ENCODE measurements at places on chromosomes 2 and 18.

GRCh38 chr2:175560521-175561169 is 379.1 kb upstream of the ATP5MC3 start:
- no peak for DNase-seq

- DNase-seq = no peak
Measured at GRCh38 chr2:234464291-234464645, 32.6 kb downstream of the ARL4C start.

DNA sequence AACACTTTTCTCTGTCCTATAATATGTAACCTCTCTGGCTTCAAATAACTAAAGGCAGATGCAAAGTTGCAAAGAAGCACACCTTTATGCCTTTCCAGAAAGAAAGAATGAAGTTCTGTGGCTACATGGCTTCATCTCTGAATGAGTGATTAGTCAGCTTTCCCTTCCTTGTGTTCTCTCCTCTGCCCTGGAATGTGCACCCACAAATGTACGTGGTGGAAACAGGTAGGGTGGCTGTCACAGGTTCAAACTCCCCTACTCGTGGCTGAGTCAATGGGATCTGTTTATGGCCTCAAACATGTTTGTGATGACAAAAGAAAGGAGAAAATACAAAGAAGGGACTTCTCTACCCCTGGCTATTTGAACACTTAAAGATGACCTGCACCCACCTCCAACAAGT is 55.5 kb upstream of the ACVR2A start:
- no peak for DNase-seq

DNA sequence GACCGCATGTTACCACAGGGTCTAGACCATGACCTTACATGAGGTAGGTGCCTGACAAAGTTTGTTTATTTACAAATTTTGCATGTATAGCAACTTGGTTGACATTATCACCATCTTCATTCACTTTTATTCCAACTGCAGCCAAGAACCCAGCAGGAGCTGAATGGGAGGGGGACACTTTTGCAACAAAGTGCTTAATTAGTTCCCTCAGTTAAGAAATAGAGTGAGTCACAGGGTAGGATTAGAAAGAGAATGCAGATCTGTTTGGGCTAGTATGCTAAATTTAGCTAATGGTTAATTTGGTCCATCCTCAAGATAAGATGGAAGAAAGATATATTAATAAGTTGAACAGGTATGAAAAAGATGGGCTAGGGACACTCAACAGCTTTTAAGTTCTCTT is 678.9 kb downstream of the ARHGAP15 start:
- DNase-seq = no peak

- no peak for DNase-seq
Measured at GRCh38 chr2:184057910-184058309, 540.4 kb upstream of the ZNF804A start.

DNA sequence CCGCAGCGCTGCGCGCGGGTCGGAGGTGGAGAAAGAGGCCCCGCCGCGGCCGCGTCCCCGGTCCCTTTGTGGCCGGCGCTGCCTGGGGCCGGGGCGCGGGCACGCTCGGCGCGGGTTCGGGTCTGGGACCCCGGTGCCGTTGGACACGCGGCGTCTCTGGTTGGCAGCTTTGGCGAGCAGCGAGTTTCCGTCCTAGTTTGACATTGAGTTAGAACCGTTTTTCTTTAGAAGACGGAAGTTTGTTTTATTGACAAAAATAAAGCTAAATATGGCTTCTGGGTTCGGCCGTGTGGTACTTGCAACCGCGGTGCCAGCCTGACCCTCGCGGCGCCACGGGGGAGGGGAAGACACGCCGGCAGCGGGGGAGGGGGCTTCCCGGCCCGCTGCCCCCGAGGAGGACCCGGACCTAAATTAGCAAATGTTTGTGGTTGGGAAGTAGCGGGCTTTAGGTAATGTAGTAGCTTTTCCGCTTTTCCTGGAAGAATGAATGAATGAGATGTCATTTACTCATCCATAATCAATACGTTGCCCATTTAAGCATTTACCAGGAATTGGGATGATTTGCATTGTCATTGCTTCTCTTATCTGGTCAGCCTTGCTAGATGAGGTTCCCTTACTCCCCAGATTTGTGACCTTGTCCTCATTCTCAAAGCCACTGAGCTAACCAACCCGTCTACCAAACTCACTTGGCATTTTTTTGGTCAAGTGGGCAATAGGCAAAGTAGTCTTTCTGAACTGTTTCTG is 530 bp downstream of the GALNT1 start:
- DNase-seq = no peak

GRCh38 chr2:74863802-74864248 is 29.9 kb downstream of the HK2 start:
- no peak for DNase-seq

- DNase-seq = no peak
Measured at GRCh38 chr2:192886636-192887035, 691.9 kb upstream of the TMEFF2 start.

- DNase-seq = no peak
Measured at GRCh38 chr18:46042571-46043123, 29.4 kb downstream of the PSTPIP2 start.

GRCh38 chr2:151228847-151229512 is 32.7 kb downstream of the RBM43 start:
- no peak for DNase-seq

DNA sequence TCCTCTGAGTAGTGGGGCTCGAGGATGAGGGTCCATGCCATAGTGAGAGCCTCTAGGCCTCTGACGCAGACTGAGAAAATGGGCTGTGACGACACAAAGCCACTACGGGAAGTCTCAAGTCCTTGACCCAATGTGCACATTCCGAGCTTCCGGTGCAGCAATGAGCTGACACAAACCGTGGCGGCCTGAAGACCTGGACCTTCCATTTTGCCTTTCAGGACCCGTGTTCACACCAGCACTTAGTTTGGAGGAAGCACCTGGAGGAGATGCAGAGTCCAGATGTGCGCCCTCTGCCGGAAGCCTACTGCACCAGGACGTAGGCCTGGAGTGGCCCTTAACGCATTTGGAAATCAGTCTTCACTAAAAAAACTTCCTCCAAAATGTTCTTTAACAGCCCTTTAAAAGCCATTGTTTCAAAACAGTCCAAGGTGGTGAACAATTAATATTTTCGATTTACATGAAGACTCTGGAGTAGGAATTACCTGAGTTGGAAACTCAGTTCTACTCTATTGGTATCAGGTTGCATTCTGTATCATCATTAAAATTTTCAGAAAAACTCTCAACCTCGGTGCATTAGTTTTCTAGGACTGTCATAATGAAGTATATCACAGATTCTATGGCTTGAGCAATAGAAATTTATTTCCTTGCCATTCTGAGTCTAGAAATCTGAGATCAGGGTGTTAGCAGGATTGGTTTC is 33.9 kb downstream of the BMP10 start:
- DNase-seq = no peak

DNA sequence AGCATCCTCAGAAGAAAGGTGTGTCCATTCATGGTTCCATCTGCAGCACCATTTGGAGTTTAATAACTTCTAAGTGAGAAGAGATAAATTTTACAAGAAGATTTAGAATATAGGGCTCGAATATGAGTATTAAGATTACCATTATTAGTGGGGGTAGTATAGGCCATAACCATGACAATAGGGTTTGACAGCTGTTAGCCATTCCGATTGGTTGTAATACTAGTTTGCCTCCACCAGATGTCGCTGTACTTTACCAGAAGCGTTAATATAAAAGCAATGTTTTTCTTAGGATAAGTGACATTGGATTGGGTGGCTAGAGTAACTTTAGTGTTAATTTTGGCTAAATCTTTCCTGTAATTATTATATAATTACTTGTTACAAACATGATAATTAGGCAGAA is 107.5 kb upstream of the SRD5A2 start:
- no peak for DNase-seq

- no peak for DNase-seq
Measured at GRCh38 chr2:108220942-108221541, 18.7 kb upstream of the SULT1C3 start.

DNA sequence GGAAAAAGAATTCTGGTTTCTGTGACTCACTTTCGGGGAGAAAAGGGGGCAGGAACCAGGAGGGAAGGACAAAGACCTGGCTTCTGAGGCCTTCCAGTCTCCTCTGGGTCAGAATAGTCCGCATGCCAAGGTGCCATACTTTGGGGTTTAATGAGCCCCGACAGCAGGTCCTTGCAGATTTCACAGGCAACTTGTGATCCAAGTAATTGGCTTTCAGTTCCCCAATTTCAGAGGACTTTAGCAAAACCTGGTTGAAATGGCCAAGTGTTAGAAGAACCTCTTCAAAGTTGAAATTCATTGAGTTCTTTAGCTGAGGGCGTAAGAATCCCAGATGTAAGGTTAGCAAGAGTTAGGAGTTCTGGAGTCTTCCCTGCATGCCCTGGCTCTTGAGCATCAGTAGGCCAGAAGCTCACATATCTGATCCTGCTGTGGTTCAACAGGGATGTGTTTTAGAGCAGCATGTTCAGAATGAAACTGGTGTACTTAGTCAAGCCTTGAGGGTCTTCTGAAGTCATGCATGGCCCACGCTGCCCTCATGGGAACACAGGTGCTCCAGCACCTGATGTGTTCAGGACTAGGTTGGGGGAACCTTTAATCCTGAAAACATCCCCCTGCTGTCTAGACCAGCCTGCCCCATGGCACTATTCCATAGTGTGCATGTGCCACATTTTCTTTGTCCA is 143.0 kb downstream of the NUP35 start:
- DNase-seq = no peak

DNA sequence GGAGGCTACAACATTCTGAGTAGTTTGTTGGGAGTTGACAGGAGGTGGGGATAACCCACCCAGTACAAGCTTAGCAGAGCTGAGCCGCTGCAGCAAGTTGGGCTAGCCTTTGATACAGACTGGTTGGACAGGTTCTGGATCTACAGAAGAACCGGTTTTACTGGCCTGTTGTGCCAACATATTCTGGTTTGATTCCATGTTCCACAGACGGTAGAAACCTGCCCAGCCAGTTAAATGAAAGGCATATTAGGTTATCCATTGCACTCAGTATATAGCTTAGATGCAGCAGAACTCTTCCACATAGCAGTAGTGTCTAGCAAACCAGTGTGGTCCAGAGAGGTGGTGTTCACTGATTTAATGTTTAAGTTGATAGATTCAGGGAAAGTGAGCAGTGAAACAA is 19.3 kb upstream of the RBBP8 start:
- DNase-seq = no peak

GRCh38 chr18:62324181-62324828 is 805 bp upstream of the TNFRSF11A start:
- no peak for DNase-seq

DNA sequence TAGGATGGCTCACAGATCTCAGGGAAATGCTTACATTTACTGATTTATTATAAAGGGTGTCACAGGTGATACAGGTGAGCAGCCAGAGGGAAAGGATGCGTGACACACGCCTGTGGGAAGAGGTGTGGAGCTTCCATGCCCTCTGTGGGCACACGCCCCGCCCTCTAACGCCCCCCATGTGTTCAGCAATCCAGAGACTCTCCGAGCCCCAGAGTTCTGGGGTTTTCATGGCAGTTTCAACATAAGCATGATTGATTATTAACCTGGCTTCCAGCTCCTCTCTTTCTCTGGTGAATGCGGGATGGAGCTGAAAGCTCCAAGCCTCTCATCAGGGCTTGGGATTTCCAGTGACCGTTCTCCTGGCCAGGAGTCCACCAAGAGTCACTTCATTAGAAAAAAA is 34.3 kb upstream of the ODC1 start:
- no peak for DNase-seq

- DNase-seq = no peak
Measured at GRCh38 chr2:42860319-42861094, 68.1 kb upstream of the HAAO start.

DNA sequence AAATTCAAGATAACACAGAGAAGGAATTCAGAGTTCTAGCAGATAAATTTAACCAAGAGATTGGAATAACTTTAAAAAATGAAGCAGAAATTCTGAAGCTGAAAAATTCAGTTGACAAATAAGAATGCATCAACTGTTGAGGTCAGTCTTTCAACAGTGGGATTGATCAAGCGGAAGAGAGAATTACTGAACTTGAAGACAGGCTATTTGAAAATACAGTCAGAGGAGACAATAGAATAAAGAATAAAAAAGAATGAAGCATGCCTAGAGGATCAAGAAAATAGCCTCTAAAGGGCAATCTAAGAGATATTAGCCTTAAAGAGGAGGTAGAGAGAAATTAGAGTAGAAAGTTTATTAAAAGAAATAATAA is 27.7 kb upstream of the ITGAV start:
- DNase-seq = no peak

DNA sequence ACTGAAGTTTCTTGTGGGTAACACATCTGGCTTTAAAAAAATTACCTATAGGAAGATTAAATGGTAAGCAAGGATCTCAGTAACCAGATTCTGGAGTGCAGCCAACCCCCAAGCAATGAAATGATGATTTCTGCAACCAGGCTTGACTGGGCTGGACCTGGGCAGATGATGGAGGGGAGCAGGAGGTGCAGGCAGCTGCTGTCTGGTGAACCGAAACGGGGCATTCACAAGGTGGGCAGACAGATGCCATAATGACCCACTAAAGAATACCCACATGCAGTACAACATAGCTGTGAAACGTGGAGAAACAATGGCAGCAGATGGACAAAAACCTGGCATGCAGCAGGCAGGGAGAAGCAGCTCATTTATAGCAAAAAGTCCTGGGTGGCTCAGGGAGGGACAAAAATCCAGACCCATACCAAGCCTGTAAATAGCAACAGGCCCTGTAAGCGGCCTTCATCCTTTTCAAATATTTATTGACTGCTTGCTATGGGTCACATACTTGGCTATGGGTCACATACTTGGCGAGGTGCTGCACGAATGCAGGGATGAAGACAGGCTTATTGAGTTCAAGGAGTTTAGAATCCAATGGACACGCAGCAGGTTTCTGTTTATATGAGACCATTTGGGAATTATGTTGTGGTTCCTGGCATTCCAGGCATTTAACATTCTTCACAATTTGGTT is 244.7 kb downstream of the HRH4 start:
- peak; percentile 20 for DNase-seq

- no peak for DNase-seq
Measured at GRCh38 chr2:174157053-174157452, 91.3 kb downstream of the OLA1 start.

DNA sequence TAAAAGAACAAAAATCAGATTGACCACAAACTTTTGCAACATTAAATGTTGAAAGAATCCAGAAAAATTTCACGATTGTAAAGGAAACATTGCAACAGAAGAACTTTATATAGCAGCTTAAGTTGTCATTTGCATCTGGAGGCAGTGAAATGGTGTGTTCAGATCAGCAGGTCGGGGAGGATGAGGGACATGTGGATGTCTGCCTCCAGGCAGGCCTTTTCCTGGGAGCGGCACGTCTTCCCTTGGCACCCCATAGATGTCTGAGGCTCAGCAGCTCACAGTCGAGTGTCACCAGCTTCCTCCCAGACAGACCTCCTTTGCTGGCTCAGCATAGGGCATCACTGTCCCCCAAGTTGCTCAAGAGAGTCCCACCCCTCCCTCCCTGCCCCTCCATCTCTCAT is 44.3 kb upstream of the ASB1 start:
- DNase-seq = no peak

Data from HS-27A (cell line).